ENCODE measurements at places on chromosomes 1 and 21. TPM values are rescaled to one million over a fixed set of nuclear protein-coding genes. Genes with fewer than 3 reads are reported as not detected.

DNA sequence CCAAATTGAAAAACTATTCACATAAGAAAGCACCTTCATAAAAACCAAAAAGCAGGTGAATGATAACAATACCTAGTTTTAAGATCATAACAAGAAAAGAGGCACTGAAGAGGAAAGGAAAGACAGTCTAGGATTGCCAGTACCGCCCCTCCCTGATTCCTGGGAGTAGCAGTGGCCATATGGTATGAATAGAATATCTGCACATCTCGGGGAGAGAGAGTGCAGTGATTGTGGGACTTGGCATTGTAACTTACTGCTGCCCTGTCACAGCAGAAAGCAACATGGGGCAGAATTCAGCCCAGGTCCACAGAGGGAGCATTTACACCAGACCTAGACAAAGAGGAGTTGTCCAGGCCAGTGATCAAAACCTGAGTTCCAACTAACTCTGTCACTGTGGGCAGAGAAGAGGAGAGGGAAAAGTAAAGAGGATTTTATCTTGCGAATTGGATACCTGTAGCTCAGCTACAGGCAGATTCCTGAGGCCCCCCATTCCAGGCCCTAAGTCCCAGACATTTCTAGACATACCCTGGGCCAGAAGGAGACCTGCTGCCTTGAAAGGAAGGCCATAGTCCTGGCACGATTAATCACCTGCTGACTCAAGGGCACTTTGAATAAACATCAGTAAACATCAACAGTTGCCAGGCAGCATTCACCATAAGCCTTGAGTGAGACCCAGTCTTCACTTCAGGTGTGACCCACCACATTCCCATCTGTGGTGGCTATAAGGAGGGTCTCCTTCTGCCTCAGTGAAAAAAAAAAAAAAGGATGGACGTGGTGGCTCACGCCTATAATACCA lies 397.5 kb downstream of the TGFB2 start:
- H3K4me3 ChIP-seq: no peak overlapping the region
- H3K4me1 ChIP-seq: no peaks in the 10 kb centered on the region
- no peaks in the 10 kb centered on the region for H3K36me3 ChIP-seq
- DNase-seq: no peak
- no peak overlapping the region for H3K27ac ChIP-seq

- DNase-seq: peak; percentile 44
- H3K36me3 ChIP-seq: no peaks in the 10 kb centered on the region
- H3K4me3 ChIP-seq: no peak overlapping the region
- no peak overlapping the region for H3K27ac ChIP-seq
- H3K4me1 ChIP-seq: peaks cover under 1% of the 10 kb centered on the region
Measured at GRCh38 chr1:157438146-157438545, 114.2 kb downstream of the FCRL5 start.

DNA sequence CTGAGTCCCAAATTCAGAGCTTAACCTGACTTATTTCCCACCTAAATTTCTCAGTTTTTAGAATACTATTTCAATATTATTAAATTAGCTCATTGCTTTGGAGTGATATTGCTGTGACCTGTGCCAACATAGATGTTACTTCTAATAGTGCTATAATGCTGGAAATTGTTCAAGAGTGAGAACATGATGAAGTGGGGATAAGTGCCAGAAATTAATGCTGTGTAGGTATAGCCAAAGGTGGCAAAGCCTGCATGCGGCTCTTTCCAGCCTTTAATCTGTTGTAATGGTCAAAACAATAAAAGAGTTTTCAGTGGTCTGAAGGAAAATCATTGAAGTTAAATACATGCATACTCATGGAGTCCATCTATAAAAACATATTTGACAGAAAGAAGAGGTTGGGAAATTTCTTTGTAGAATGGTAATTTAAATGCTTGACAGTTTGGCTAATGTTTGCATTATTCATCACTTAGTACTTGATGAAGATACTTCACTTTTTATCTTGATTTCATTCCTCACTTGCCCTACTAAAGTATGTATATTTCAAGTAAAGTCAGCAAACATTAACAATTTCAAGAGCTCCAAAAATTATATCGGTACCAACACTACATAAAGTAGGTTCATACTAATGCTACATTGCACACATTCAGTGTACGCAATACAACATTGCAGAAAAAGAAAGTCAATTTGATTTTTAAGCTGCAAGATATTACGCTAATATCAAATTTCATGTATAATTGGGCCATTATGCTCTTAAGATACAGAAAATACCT lies 82.1 kb downstream of the OLFM3 start:
- H3K27ac ChIP-seq: no peak overlapping the region
- H3K27me3 ChIP-seq: no peaks in the 10 kb centered on the region
- H3K4me3 ChIP-seq: no peak overlapping the region

DNA sequence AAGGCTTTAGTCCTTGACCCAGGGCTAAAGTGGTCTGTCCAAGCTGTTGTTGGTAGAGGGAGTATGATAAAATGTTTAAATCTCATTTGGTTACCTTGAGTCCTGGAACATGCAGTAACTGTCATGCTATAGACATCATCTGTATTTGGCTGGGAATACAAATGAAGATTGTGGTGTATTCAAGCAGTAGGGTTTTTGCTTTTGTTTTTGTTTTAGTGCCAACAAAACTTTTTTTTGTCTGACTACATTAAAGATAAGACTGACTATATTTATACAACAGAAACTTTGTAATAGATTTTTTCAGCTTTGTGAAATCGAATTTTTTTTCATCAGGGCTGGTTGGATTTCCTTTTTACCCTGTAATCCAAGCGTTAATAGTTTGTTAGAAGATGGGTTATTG lies 7.4 kb upstream of the SARS1 start:
- no peak for DNase-seq
- H3K4me1 ChIP-seq: peaks cover 5% of the 10 kb centered on the region
- H3K36me3 ChIP-seq: no peaks in the 10 kb centered on the region

DNA sequence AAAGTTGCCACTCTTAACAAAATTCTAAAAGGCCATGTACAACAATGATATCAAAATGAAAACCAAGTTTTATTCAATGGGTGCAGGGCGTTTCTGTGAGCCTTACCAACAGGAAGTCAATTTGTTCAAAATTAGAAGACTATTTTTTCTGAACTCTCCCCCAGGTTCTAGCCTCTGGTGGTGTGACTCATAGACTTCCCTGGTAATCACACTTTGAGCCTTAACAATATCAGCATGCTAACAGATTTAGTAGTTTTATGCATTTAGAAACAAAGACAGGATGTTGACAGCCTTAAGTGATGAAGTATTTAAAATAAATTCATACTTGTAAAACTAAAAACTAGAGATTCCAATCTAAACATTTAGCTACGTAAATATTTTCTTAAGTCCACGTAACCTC lies 88.4 kb downstream of the LRRC8C start:
- no peaks in the 10 kb centered on the region for H3K27me3 ChIP-seq
- no peak for DNase-seq
- H3K4me3 ChIP-seq: no peak overlapping the region
- H3K36me3 ChIP-seq: no peaks in the 10 kb centered on the region

DNA sequence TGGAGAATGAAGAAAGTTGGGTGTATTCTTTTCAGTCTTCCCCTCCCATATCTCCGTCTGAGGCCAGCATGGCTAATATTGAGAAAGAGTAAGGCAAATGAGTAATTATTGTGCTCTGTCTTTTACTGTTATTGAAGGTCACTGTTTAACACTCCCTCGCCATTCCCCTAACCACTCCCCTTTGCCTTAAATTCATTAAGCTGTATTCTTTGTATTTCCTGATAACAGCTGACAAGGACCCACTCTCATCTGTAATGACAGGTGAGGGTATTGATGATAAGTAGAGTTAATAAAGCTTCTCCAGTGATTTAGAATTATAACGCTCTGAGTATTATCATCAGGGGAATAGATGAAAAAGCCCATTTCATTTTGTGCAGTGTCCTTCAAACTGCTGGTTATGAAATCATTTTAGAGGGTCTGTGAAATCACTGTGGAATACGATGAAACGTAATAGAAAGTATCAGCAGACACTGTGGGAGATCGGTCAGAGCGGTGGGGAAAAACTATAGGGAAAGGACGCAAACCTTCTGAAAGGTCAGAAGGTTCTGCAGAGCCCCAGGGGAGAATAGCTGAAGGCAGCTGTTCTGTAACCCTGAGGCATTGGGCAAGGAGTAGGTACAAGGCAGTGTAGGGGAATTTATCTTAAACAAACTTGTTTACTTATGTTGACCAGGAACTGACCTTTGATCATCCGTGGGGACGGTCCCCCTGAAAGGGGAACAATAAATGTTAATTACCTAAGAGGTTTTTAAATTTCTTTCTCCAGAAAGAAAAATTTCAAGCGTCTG lies 46.3 kb upstream of the CACYBP start:
- H3K27me3 ChIP-seq: no peaks in the 10 kb centered on the region
- DNase-seq: no peak
- no peak overlapping the region for H3K4me3 ChIP-seq

GRCh38 chr1:173016419-173016818 lies 34.3 kb downstream of the TNFSF18 start:
- no peak for DNase-seq
- H3K4me1 ChIP-seq: no peaks in the 10 kb centered on the region
- no peaks in the 10 kb centered on the region for H3K36me3 ChIP-seq
- H3K27ac ChIP-seq: no peak overlapping the region
- no peak overlapping the region for H3K4me3 ChIP-seq

- H3K4me1 ChIP-seq: no peaks in the 10 kb centered on the region
- no peak overlapping the region for H3K4me3 ChIP-seq
- H3K27me3 ChIP-seq: no peaks in the 10 kb centered on the region
- no peak overlapping the region for H3K27ac ChIP-seq
Measured at GRCh38 chr21:36882776-36883175, 83.7 kb downstream of the HLCS start.

GRCh38 chr1:240962086-240962485 lies 350.1 kb upstream of the GREM2 start:
- H3K4me1 ChIP-seq: no peaks in the 10 kb centered on the region
- H3K4me3 ChIP-seq: no peak overlapping the region
- no peaks in the 10 kb centered on the region for H3K36me3 ChIP-seq
- no peaks in the 10 kb centered on the region for H3K27me3 ChIP-seq
- no peak overlapping the region for H3K27ac ChIP-seq

DNA sequence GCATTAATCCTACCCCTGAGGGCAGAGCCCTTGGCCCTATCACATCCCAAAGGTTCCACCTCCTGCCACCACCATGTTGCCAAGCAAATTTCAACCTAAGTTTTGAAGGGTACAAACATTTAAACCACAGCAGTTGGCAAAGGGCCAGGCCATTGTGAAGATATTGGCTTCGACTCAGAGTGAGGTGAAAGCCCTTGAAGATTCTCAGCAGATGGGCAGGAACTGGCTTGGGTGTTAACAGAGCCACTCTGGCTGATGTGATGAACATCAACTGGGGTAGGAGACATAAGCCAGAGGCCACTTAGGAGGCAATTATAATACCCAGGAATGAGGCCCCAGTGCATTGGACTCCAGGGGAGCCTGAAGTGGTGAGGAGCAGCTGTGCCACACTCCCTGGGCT lies 207.7 kb upstream of the KAZN start:
- peak; percentile 10 for DNase-seq
- no peaks in the 10 kb centered on the region for H3K36me3 ChIP-seq
- H3K4me3 ChIP-seq: no peak overlapping the region
- H3K27me3 ChIP-seq: no peaks in the 10 kb centered on the region
- no peaks in the 10 kb centered on the region for H3K4me1 ChIP-seq
- no peak overlapping the region for H3K27ac ChIP-seq

- H3K27ac ChIP-seq: no peak overlapping the region
- H3K4me3 ChIP-seq: no peak overlapping the region
- no peaks in the 10 kb centered on the region for H3K27me3 ChIP-seq
- DNase-seq: no peak
- H3K4me1 ChIP-seq: no peaks in the 10 kb centered on the region
Measured at GRCh38 chr21:42636520-42637266, 16.7 kb upstream of the PDE9A start.

GRCh38 chr1:180662709-180663108 lies 30.9 kb downstream of the XPR1 start:
- H3K27me3 ChIP-seq: no peaks in the 10 kb centered on the region
- H3K4me1 ChIP-seq: no peaks in the 10 kb centered on the region
- H3K36me3 ChIP-seq: no peaks in the 10 kb centered on the region
- H3K4me3 ChIP-seq: no peak overlapping the region

DNA sequence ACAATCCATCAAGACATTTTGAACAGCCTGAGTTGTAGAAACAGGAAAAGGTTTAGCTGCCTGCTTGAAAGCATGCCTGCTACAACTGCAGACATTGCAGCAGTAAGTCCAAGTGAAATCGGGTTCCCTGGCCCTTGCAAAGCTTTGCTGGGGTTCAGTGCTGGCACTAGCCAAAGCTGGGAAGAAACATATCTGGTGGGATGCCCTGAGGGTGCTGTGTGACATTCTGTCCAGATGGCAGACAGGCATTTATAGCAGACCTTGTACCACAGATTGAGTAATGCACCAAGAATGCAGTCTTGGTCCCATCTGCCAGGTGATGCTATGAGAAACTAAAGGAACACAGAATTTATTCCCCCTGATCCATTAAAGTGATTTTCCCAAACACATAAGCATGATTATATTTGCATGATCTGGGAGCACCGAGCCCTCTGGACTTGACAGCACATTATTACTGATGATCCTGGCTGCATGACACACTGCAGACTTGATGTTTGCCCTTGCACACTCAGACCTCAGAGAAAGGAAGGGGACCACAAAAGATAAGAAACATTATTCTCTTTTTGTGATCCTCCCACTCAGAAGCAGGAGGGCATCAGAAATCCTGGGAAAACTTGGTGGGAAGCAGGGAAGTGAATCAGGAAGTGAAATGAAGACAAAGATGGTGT lies 223.7 kb upstream of the FAM78B start:
- DNase-seq: no peak
- no peaks in the 10 kb centered on the region for H3K4me1 ChIP-seq
- no peaks in the 10 kb centered on the region for H3K36me3 ChIP-seq
- H3K4me3 ChIP-seq: no peak overlapping the region
- H3K27me3 ChIP-seq: no peaks in the 10 kb centered on the region
- H3K27ac ChIP-seq: no peak overlapping the region

- no peak overlapping the region for H3K27ac ChIP-seq
- no peaks in the 10 kb centered on the region for H3K4me1 ChIP-seq
- H3K27me3 ChIP-seq: no peaks in the 10 kb centered on the region
- no peak overlapping the region for H3K4me3 ChIP-seq
- no peak for DNase-seq
Measured at GRCh38 chr1:17273096-17273495, 24.2 kb downstream of the PADI3 start.

- no peak overlapping the region for H3K4me3 ChIP-seq
- DNase-seq: no peak
- H3K27ac ChIP-seq: no peak overlapping the region
- H3K27me3 ChIP-seq: no peaks in the 10 kb centered on the region
- H3K4me1 ChIP-seq: no peaks in the 10 kb centered on the region
- no peaks in the 10 kb centered on the region for H3K36me3 ChIP-seq
Measured at GRCh38 chr1:177571485-177572076, 398.3 kb downstream of the SEC16B start.

- H3K27me3 ChIP-seq: no peaks in the 10 kb centered on the region
- no peak overlapping the region for H3K4me3 ChIP-seq
- no peak overlapping the region for H3K27ac ChIP-seq
- no peak for DNase-seq
Measured at GRCh38 chr1:53608676-53609075, 130.3 kb downstream of the GLIS1 start.

Gene TMCO2
- not detected for total RNA-seq

Gene FRRS1
- 5.6 TPM for total RNA-seq

Gene GOLT1A
- 0.33 TPM for total RNA-seq

Gene TNFRSF8
- 0.06 TPM for total RNA-seq

Gene ATG4C
- 9.0 TPM for total RNA-seq

Gene AIM2
- total RNA-seq: 0.53 TPM

Gene C1orf21
- total RNA-seq: 10.9 TPM

Gene GNG4
- 0.18 TPM for total RNA-seq

Gene SELE
- not detected for total RNA-seq

Gene PRDM15
- 3.9 TPM for total RNA-seq

Gene PRKAA2
- total RNA-seq: 15.0 TPM

Gene SPRR2G
- total RNA-seq: not detected

Gene TRIM67
- total RNA-seq: not detected

Gene CAPN9
- total RNA-seq: 0.18 TPM

Gene KHDRBS1
- total RNA-seq: 99.5 TPM

Gene CD34
- 0.27 TPM for total RNA-seq

Gene AMY2A
- total RNA-seq: not detected

Gene FABP3
- total RNA-seq: 250 TPM
